Fibroblast of skin of scalp (primary cell): ENCODE measurements at places on chromosomes 2 and 18.
A peak's percentile ranks its signal among the peaks of the same experiment; 100 is the strongest.

GRCh38 chr18:32879497-32879896, 106.7 kb upstream of the KLHL14 start:
- no peak for DNase-seq

DNA sequence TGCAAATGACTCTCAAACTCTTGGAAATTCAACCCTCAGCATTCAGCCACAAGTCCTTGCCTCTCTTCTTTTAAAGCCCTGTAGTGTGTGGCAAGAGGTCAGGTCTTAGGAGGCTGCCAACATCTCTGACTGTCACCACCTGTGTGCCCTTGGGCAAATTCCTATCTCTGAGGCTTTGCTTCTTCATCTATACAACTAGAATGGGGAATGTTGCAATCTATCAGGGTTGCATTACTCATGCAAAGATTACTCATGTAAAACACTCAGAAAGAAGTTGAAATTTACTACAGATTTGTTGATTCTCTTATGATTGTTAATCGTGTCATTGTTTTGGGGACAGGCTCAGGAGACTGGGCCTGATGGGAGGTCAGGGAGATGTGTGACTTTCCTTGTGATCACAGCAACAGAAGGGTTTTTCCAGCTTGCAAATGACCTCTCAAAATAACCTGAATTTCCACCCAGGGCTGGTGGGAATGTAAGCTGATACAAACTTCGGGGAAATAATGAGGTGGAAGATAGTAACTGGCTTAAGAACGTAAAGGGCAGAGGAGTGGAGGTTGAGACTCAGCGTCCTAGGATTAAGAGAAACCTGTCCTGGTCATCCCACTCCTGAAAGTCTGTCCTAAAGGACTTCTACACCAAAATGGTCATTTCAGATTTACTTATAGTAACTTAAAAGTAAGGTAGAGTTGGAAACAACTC, 32.1 kb upstream of the SIGLEC15 start:
- peak; percentile 84 for DNase-seq

GRCh38 chr18:36947820-36948348, 119.0 kb downstream of the KIAA1328 start:
- DNase-seq: no peak

DNA sequence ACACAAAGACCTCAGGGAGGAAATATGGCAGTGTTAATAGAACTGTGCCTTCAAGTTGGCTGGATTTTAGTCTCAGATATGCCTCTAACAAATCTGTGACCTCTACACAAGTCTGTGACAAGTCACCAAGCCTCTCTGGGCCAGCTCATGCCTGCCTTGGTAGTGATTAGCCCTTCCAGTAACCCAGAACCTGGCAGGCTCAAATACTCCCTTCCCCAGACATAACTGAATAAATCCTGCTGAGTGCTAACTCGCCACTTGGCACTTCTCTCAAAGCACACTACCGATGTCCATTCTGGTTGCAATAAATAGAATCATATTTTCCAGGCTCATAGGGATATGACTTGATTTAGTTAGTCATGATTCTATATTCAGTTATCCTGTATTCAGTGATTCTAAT, 15.3 kb upstream of the THSD7B start:
- no peak for DNase-seq

GRCh38 chr2:86747711-86748639, 27.9 kb downstream of the RMND5A start:
- DNase-seq: peak; percentile 91

GRCh38 chr2:85184231-85184630, 51.0 kb downstream of the TCF7L1 start:
- DNase-seq: no peak

DNA sequence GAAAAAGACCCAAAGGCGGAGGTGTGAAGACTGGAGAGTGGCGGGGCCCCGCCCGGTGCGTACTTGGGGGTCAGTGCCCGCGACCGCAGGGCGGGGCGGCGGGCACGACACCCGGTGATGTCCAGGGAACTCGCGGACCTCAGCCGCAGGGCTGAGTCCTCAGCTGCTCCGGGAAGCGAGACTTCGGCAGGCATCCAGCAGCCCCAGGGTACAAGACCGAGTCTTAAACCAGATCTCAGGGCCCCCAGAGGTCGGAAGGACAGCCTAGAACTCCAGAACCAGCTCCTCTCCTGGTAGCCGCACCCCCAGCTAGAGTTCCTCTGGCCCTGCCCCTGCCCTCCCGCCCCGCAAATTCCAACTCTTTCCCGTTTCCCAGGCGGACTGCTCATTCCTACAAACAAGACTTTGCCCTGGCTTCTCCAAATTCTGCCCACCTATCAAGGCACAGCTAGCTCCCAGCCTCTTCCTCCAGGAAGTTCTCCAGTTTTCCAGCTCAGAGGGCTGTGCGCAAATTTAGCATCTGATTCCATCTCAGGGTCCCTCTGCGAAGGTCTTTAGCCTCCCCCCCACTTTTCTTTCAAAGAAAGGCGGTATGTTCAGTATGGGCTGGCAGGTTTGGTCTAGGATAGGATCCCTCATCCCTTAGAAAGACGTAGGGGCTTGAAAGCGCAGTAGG, 26.0 kb upstream of the NOTO start:
- peak; percentile 44 for DNase-seq

- no peak for DNase-seq
Measured at GRCh38 chr2:237901932-237902850, 42.8 kb downstream of the RAMP1 start.

DNA sequence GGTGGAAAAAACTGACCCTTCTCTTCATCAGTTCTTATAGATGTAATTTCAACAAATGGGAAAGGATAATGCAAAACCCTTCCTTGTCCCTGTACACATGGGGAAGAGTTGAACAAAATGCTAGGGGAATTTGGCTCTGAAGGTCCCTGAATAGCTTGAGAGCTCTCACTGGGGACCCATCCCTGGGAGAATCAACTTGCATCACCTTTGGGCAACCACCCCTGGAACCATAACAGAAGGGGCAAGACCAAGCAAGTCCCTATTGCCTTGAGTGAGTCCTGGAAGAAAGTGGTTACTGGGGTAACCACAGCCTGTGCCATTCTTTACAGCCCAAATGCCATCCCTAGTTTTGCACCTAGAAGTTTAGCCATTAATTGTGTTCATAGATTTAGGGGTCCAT, 52.2 kb upstream of the B3GNT2 start:
- DNase-seq: no peak

DNA sequence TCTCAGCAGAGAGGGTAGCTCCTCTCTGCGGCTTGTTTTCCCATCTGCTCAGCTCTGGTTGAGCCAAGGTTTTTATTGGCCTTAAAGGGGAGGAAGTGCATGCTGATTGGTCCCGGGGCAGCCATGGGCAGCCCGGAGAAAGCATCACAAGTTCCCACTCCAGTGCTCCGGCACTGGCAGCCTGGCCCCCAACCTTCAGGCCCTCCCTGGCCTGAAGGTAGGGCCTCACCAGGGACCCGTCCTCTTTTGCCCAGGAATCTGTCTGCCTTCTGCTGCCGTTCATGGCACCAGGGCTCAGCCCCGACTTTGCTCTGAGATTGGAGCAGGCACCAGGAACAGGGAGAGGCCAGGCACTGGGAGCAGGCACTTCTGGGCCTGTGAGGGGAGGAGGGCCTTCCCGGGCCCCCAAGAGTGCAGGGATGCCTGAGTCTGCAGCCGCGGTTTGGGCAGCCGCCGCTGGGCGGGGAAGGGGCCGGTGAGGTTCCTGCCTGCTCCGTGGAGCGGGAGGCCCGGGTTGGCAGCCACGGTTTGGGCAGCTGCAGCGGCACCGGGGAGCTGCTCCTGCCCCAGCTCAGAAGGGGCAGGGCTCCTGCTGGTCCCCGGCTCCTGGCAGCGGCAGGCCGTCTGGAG, 17.5 kb upstream of the ILKAP start:
- no peak for DNase-seq

DNA sequence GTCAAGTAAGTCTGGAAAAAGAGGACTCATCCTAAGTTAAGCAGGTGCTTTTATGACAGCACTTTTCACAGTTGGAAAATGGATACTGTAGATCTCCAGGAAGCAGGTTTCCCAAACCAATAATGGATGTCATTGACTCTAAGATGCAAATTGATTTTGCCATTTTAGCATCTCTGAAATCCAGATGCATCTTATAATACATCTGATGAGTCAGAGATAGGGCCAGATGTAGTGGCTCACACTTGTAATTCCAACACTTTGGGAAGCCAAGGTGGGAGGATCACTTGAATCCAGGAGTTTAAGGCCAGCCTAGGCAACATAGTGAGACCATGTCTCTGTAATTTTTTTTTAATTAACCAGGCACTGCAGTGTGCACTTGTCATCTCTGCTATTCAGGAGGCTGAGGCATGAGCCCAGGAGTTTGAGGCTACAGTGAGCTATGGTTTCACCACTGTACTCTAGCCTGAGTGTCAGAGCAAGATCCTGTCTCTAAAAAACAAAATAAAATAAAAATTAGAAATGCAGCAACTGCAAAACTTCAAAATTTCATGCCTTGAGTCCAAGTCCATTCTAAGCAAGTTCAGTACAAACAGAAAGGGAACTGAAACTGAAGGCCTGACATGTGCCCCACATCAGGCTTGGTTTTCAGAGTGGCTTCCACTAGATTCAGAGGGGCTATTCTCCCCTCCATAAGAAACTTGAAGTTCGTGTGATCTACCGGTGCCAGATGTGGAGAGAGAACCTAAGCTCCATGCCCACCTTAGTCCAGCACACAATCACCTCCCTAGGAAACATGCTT, 267.8 kb upstream of the NCKAP5 start:
- DNase-seq: no peak

DNA sequence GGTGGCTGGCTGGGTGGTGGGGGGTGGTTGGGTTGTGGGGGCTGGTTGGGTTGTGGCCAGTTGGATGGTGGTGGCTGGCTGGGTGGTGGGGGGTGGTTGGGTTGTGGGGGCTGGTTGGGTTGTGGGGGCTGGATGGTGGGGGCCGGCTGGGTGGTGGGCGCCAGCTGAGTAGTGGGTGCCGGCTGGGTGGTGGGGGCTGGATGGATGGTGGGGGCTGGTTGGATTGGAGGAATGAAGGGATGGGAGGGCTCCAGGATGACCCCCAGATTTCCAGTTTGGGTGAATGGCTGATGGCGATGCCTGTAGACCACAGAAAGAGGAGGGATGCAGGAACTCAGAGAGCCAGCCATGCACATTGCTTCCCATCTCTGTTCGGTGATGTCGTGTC, 26.8 kb upstream of the GPR17 start:
- no peak for DNase-seq

DNA sequence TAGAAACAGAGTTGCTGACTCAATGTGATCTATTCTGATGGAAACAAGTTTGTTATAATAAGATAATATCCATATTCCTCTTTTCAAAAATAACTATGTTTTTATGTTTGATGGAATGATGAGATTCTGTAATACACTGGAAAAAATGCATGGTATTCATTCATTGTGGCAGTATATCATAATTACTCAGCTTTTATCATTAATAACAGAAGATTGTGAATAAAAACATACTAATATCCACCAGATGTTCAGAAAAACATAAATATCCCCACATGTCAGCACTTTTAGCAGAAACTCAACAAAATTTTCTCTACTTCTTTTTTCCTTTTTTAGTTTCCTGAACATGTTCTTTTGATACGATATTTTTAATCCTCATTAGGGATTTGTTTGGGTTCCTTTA, 130.9 kb upstream of the CAVIN2 start:
- peak; percentile 67 for DNase-seq

DNA sequence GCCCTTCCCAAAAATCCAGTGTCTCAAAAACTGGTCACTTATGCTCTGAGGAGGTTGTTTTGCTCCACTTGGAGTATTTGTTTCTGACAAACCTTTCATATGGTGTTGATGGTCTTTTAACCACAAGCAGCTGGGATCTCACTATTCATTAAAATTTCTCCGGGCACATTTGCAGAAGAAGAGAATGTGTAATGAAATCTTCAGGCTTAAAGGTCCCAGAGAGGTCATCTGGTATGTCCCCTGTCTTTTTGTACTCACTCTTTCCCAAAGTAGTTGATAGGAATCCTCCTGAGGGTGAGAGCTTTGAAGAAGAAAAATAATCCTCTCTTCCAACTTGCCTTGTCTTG, 430.8 kb downstream of the SETBP1 start:
- no peak for DNase-seq
